SW480 (cell line): ENCODE measurements at places on chromosomes 4 and X.

- DNase-seq, result no peak
These were observed 93.9 kb upstream of the GPM6A start for GRCh38 chr4:175905925-175906324.

GRCh38 chr4:10082047-10082446 is 34.6 kb downstream of the WDR1 start:
- no peak for DNase-seq

DNA sequence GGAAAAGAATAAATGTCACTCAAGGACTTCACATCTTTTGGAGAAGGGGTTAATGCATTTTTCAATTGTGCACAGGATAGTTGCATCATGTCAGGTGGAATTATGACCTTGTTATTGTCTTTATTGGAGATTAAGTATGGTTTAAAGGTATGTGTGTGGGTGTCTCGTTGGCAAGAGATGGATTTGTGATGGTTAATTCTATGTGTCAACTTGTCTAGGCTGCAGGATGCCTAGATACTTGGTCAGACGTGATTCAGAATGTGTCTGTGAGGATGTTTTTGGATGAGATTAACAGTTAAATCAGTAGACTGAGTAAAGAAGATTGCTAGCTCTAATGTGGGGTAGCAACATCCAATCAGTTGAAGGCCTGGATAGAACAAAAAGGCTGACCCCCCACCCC is 42.2 kb upstream of the HSD17B10 start:
- peak; percentile 5 for DNase-seq

- no peak for DNase-seq
These were observed 681.8 kb downstream of the CENPC start for GRCh38 chr4:66863481-66863880.

- DNase-seq, result no peak
These were observed 61.2 kb downstream of the TMEM150C start for GRCh38 chr4:82500435-82501153.

DNA sequence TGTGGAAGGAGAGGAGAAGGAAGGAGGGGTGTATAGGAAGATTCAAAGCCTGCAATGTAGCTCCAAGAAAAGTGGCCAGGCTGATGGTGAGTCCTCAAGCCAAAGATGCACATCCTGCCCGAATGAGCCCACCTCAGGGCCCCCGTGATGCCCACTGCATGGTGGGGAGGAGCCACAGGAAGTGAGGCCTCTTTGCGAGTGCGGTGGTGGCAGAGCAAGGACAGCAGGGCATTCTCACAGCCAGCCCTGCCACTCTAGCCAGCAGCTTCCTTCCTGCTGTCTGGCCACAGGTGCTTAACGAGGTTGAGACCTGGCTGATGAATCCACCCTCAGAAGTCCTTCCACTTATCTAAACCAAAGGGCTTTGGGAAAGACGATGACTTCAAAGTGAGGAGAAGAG is 55.8 kb downstream of the BCOR start:
- DNase-seq, result no peak

DNA sequence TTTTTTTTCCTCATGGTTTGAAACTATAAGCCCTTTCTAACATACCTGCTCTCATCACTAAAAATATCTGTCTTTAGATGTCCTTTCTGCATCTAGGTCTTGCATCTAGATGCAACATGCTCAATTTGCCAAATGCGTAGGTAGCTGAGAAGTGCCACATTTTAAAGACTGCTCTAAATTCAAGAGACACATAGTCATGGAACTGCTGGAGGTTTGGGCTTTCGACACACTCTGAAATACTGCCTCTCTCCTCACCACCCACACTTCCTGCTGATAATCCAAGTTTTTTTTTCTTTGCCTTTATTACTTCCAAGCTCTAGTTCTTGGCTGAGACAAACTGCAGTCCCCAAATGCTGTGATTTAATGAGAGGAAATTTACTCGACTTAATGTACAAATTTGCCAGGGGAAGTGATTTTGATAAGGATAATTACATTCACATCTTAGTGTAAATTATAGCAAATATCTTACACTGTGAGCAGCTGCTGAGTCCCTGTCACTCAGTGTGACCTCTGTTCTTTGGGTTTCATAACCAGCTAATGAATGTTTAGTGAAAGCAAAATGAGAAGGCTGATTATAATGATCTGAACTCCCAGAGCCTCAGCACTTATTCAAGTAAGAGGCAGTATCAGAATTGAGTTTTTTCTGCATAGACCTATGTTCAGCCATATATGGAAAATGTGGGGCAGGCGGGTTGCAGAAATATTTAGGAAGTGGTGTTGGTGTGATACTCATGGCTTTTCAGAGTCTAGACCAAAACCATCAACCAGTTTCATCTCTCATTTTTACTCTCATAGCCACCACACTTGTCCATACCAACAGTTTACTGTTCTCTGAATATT is 31.3 kb downstream of the DRD5 start:
- DNase-seq, result no peak

- DNase-seq, result no peak
These were observed 325.8 kb downstream of the ANTXR2 start for GRCh38 chr4:79747252-79747651.

- no peak for DNase-seq
These were observed 43.2 kb downstream of the MANBA start for GRCh38 chr4:102717448-102718092.

GRCh38 chrX:132165651-132166050 is 37.8 kb upstream of the FRMD7 start:
- DNase-seq, result no peak

GRCh38 chr4:15455290-15455689 is 14.4 kb upstream of the CC2D2A start:
- no peak for DNase-seq

DNA sequence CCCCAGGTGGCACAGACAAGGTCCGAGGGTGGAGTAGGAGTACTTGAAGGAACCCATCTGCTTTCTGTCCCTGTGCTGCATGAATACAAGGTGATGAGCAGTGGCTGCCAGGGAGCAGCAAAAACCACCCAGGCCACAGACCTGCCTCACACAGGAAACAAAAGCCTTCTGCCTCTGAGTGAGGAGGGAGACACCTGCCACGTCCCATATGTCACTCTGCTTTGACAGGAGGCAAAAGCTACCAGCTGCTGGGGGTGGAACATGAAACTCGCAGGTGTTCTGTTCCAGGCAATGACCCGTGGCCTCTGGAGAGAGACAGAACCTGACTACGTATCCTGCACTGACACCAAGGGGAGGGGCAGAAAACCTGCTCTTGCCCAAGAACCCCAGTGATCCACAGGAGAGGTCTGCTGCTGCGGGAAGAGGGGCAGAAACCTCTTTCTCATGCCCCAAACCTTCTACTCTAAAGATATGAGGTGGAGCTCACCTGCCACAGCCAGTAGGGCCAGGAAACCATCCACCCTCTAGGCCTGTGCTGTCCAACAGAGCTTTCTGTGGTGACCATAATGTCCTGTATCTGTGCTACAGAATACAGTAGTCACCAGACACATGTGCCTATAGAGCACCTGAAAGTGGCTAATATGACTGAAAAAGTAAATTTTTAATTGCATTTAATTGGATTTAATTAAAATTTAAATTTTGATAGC is 172.9 kb downstream of the PRDM5 start:
- no peak for DNase-seq

GRCh38 chr4:160514126-160514525 is 1411.2 kb downstream of the RAPGEF2 start:
- DNase-seq, result no peak

- DNase-seq, result peak; percentile 46
These were observed 55.7 kb upstream of the PPARGC1A start for GRCh38 chr4:23945451-23946017.

- DNase-seq, result peak; percentile 24
These were observed 26.0 kb downstream of the AMTN start for GRCh38 chr4:70544279-70544868.

DNA sequence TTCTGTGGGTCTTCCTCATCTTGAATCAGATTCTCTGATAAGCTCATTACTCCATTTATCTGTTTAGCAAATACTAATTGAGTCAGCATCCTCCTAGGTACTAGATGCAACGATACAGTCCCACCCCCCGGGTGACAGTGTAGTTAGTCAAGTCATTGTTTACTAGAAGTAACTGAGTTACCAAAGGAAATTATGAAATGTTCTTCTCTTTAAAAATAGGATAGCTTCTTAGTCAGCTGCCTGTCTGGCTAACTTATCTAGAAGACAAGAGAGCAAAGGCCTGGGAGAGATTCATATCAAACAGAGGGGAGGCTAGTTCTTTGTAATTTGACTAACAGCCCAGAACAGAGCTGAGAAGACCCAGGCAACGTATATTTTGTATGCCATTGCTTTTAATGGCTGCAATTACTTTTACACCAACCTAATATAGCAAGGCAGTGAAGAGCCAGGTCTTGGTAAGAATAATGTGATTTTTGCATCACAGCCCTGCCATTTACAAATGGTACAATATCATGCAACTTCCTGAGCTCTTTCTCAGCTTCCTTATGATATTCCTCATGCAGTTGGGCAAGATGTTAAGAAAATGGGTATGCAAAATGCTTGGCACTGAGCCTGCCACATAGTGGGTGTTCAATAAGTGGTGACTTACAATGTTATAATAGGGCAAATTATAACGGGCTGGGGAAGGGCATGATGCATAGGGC is 149.9 kb downstream of the CHIC2 start:
- DNase-seq, result no peak
